Mesothelial cell of epicardium (in vitro differentiated cells): ENCODE measurements at places on chromosomes 7 and 10.
A peak's percentile ranks its signal among the peaks of the same experiment; 100 is the strongest.

DNA sequence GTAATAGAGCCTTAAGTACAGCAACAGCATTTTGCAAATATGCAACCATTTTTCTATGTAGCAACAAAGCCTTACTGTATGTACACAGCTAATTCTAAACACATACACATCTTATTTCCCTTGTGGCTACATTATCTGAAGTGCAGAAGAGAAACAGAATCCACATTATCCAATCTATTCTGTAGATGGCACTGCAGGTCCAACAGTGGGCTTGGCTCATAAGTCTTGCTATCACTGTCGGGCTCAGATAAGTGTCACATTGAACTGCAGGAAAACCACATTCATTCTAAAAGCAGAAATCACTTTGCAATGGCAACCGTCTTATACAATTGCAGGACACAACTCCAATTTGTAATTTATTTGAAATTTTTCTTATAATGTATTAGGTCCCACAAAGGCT is 109.8 kb upstream of the NOBOX start:
- no peaks in the 10 kb centered on the region for H3K36me3 ChIP-seq
- DNase-seq = no peak
- peaks cover 13% of the 10 kb centered on the region for H3K27me3 ChIP-seq

DNA sequence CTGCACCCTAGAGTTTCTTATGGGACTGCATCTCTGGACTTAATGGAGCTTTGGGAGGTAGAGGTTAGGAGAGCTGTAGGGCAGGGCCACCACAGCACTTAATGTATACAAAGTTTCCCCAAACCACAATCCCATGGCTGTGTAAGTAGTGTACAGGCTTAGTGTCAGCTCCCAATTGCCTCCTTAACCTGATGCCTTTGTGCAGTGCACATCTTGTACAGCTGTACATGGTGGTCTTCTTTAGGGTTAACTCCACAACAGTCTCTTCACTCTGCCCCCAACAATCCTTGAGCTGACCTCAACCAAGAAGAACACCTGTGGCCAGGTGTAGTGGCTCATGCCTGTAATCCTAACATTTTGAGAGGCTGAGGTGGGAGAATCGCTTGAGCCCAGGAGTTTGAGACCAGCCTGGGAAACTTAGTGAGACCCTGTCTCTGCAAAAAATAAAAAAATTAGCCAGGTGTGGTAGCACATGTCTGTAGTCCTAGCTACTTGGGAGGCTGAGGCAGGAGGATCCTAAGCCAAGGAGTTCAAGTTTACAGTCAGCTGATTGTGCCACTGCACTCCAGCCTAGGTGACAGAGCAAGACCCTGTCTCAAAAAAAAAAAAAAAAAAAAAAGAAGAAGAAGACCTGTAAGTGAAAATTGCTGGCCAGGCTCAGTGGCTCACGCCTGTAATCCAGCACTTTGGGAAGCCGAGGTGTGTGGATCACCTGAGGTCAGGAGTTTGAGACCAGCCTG is 6.8 kb downstream of the PLAU start:
- peaks cover 6% of the 10 kb centered on the region for H3K4me1 ChIP-seq
- H3K27me3 ChIP-seq = peaks cover 21% of the 10 kb centered on the region
- H3K36me3 ChIP-seq = no peaks in the 10 kb centered on the region
- H3K27ac ChIP-seq = no peak overlapping the region

- H3K27me3 ChIP-seq = peaks cover 49% of the 10 kb centered on the region
- peaks cover 17% of the 10 kb centered on the region for H3K4me1 ChIP-seq
- no peaks in the 10 kb centered on the region for H3K36me3 ChIP-seq
- H3K4me3 ChIP-seq = peak overlapping the region; percentile 68
- no peak overlapping the region for H3K27ac ChIP-seq
Observed at GRCh38 chr7:140230516-140230860, 53.7 kb upstream of the KDM7A start.

DNA sequence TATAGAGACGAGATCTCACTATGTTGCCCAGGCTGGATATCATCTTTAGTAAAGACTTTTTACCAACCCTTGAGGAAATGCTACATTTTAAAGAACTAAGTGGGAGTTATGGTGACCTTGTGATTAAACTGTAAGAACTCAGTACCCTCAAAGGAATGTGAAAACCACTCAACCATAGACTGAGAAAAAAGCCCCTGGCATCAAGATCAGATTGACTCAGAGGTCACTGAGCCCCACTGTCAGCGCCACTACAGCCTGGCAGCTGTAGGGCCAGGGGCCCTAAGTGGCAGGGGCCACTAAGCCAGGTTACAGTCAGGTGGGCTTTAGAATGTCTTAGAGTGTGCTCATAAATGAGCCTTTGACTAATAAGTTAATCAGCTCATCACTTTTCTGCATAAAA is 55.9 kb downstream of the APBB1IP start:
- no peaks in the 10 kb centered on the region for H3K27me3 ChIP-seq
- no peak overlapping the region for H3K27ac ChIP-seq
- H3K4me1 ChIP-seq = no peaks in the 10 kb centered on the region
- DNase-seq = no peak
- no peaks in the 10 kb centered on the region for H3K36me3 ChIP-seq
- no peak overlapping the region for H3K4me3 ChIP-seq

DNA sequence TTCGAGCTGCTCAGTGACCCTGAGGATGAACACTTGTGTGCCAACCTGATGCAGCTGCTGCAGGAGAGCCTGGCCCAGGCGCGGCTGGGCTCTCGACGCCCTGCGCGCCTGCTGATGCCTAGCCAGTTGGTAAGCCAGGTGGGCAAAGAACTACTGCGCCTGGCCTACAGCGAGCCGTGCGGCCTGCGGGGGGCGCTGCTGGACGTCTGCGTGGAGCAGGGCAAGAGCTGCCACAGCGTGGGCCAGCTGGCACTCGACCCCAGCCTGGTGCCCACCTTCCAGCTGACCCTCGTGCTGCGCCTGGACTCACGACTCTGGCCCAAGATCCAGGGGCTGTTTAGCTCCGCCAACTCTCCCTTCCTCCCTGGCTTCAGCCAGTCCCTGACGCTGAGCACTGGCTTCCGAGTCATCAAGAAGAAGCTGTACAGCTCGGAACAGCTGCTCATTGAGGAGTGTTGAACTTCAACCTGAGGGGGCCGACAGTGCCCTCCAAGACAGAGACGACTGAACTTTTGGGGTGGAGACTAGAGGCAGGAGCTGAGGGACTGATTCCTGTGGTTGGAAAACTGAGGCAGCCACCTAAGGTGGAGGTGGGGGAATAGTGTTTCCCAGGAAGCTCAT is 1.1 kb downstream of the DDIT4 start:
- H3K27me3 ChIP-seq = no peaks in the 10 kb centered on the region
- H3K4me1 ChIP-seq = peaks cover 45% of the 10 kb centered on the region
- H3K27ac ChIP-seq = peak overlapping the region; percentile 94
- DNase-seq = peak; percentile 61
- H3K4me3 ChIP-seq = peak overlapping the region; percentile 93

- H3K4me3 ChIP-seq = no peak overlapping the region
- no peak overlapping the region for H3K27ac ChIP-seq
- DNase-seq = no peak
Observed at GRCh38 chr7:22894546-22894945, 71.9 kb upstream of the TOMM7 start.

- peaks cover 7% of the 10 kb centered on the region for H3K36me3 ChIP-seq
- H3K4me1 ChIP-seq = peaks cover 9% of the 10 kb centered on the region
- DNase-seq = no peak
- H3K27me3 ChIP-seq = no peaks in the 10 kb centered on the region
- H3K4me3 ChIP-seq = no peak overlapping the region
Observed at GRCh38 chr7:16590424-16590823, 55.1 kb downstream of the ANKMY2 start.

GRCh38 chr10:76959111-76959510 is 678.5 kb downstream of the KCNMA1 start:
- DNase-seq = no peak
- no peaks in the 10 kb centered on the region for H3K27me3 ChIP-seq
- H3K36me3 ChIP-seq = peaks cover 22% of the 10 kb centered on the region

- no peak for DNase-seq
- H3K27ac ChIP-seq = peak overlapping the region; percentile 42
- no peaks in the 10 kb centered on the region for H3K36me3 ChIP-seq
- H3K4me1 ChIP-seq = peaks cover 58% of the 10 kb centered on the region
Observed at GRCh38 chr7:132116369-132116768, 459.9 kb downstream of the PLXNA4 start.

- no peak overlapping the region for H3K4me3 ChIP-seq
- no peak overlapping the region for H3K27ac ChIP-seq
- H3K36me3 ChIP-seq = no peaks in the 10 kb centered on the region
- no peak for DNase-seq
- H3K27me3 ChIP-seq = peaks cover 20% of the 10 kb centered on the region
- H3K4me1 ChIP-seq = peaks cover 2% of the 10 kb centered on the region
Observed at GRCh38 chr10:117886766-117887165, 160.0 kb downstream of the RAB11FIP2 start.

DNA sequence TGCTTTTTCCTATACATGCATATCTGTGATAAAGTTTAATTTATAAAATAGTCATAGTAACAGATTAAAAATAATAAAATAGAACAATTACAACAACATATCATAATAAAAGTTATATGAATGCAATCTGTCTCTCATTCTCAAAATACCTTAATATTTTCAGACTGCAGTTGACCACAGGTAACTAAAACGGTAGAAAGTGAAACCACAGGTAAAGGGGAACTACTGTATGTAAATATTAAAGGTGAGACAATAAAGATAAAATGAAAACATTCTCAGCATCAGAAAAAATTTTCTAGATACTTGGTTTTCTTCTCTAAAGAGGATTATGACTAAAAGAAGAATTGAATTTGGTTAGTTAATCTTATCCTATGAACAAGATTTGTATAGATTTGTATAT is 6.0 kb downstream of the FKBP14 start:
- H3K27ac ChIP-seq = no peak overlapping the region
- no peaks in the 10 kb centered on the region for H3K27me3 ChIP-seq
- H3K4me3 ChIP-seq = no peak overlapping the region
- H3K36me3 ChIP-seq = peaks cover 12% of the 10 kb centered on the region
- peaks cover 30% of the 10 kb centered on the region for H3K4me1 ChIP-seq

- no peak overlapping the region for H3K4me3 ChIP-seq
- H3K27me3 ChIP-seq = peaks cover 4% of the 10 kb centered on the region
- H3K27ac ChIP-seq = peak overlapping the region; percentile 76
- no peaks in the 10 kb centered on the region for H3K36me3 ChIP-seq
Observed at GRCh38 chr10:125694883-125695282, 11.9 kb upstream of the TEX36 start.

GRCh38 chr10:127889605-127890195 is 3.0 kb downstream of the CLRN3 start:
- H3K27me3 ChIP-seq = peaks cover 48% of the 10 kb centered on the region

DNA sequence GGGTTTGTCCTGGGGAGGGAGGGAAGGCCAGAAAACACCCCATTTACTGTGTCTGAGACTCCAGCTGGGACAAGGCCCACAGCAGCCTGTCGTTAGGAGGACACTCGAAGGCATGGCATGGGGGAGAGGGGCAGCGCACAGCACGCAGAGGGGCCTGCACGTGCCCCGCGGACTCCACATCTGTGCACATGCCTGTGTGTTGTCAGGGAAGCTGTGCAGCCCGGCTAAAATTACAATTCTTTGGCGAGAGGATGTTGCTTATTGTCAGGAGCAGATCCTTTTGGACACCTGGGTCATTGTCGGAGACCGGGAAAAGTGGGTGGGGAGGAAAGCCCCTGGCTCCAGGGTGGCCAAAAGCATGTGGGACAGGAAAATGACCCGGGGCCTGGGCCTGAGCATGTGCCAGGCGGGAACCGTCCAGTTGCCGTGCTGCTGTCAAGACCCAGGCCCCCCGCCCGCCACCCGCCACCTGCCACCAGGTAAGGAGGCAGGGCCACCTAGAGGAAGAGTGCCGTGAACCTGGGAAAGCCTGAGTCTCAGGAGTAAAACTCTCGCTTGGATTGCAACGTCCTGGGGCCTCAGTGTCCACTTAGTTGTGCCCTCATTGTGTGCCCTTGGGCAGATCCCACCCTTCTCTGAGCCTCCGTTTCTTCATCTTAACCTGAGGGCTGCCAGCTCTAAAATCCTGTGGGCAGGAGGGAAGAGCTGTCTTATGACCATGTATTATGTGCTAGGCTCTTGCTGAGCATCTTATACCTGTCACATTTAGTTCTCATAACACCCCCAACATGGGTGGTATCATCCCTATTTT is 7.2 kb downstream of the VSIR start:
- H3K36me3 ChIP-seq = no peaks in the 10 kb centered on the region
- H3K27ac ChIP-seq = peak overlapping the region; percentile 30
- no peak overlapping the region for H3K4me3 ChIP-seq
- H3K4me1 ChIP-seq = peaks cover 34% of the 10 kb centered on the region
- DNase-seq = no peak

- no peaks in the 10 kb centered on the region for H3K36me3 ChIP-seq
- H3K4me1 ChIP-seq = peaks cover 3% of the 10 kb centered on the region
- H3K27me3 ChIP-seq = no peaks in the 10 kb centered on the region
- DNase-seq = no peak
- H3K4me3 ChIP-seq = no peak overlapping the region
Observed at GRCh38 chr7:154172236-154172635, 120.0 kb downstream of the DPP6 start.

DNA sequence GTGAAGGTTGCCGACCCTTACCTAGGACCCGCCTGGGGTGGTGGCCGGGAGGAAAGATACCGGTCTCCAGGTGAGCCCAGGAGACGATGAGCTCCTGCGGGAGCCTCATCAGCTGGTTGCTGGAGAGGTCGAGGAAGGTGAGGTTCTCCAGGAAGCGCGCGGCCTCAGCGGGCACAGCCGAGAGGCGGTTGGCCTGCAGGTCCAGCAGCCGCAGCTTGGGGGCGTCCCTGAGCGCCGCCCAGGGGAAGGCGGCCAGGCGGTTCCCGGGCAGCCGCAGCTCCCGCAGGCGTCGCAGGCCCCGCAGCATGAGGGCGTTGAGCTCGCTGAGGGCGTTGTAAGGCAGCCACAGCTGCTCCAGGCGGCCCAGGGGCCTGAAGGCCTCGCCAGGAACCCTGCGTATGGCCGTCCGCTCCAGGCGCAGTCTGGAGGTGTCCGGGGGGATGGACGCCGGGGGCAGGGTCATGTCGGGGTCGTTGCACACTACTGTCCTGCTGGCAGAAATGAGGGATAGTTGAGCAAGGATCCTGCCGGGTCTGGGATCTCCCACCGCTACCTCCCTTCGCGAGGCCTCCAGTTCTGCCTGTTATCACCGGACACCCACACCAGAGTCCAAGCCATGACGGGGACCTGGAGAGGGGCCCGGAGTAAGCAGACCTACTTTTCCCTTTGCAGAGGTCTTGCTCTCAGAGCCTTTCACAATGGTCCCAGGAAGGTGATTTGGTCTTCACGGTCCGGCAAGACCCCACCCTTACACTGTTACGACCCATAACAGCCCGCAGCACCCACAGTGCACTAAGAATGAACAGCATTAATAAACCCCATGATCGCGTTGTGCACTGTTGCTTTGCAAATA is 3.9 kb downstream of the LRIT1 start:
- no peak overlapping the region for H3K27ac ChIP-seq
- H3K27me3 ChIP-seq = peaks cover 57% of the 10 kb centered on the region
- no peaks in the 10 kb centered on the region for H3K36me3 ChIP-seq
- H3K4me1 ChIP-seq = no peaks in the 10 kb centered on the region
- no peak for DNase-seq

DNA sequence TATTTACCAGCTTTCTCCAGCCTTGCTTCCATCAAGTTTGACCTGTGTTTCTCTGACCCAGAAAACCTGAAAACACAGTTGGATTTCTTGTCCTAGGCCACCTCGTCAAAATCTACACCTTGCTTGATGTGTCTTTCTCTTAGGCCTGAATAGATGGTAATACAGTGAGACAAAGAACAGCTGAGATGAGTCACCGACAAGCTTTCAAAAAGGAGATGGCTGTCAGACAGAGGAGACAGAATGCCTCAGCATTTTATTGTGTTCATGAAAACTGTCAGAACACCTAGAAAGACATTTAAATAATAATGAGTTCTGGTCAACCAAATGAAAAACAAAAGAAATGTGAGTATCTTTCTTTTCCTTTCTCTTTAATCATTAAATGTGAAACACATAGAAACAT is 119.7 kb upstream of the SORCS1 start:
- no peak for DNase-seq
- no peaks in the 10 kb centered on the region for H3K27me3 ChIP-seq
- H3K36me3 ChIP-seq = no peaks in the 10 kb centered on the region
- no peak overlapping the region for H3K27ac ChIP-seq
- H3K4me3 ChIP-seq = no peak overlapping the region
- no peaks in the 10 kb centered on the region for H3K4me1 ChIP-seq
